ENCODE measurements at places on chromosomes 1 and 21. TPM values are rescaled to one million over a fixed set of nuclear protein-coding genes. Genes with fewer than 3 reads are reported as not detected.

Gene C1orf87
- total RNA-seq = 1.5 TPM

DNA sequence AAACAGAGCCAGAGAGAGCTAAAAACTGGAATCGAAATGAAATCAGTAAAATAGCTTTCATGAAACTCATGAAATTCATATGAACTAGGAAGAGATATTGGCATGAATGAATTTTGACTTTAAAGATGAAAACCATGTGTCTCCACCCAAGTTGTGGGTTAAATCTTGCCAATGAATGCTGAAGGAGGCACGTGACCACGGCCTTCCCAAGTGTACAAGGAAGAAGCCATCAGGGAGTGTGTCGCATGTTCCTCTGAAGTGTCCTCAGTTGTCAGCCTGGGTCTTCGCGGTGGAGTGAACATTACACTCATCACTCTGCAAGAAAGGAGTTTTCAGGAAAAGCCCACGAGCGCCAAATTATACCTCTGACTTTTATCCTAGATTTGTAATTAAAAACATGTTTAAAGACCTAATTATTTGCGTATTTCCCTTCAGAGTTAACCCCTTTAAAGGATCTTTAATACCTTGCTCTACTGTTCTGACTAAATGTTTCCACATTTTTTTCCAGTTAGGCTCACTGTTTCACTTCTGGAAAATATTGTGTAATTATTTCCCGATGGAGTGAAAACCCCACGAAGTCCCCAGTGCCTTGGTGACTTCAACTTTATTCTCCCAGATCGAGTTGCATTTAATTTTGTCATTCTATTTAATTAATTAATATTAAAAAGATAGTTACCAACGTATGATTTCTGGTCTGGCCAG lies 118.3 kb downstream of the DHRS3 start:
- no peaks in the 10 kb centered on the region for H3K27me3 ChIP-seq
- no peak overlapping the region for H3K27ac ChIP-seq
- no peak for DNase-seq
- H3K4me3 ChIP-seq = no peak overlapping the region
- peaks cover 72% of the 10 kb centered on the region for H3K4me1 ChIP-seq

- H3K4me3 ChIP-seq = no peak overlapping the region
- H3K36me3 ChIP-seq = no peaks in the 10 kb centered on the region
- H3K4me1 ChIP-seq = no peaks in the 10 kb centered on the region
- no peak for DNase-seq
Observed at GRCh38 chr1:6010554-6010953, 18.3 kb upstream of the NPHP4 start.

DNA sequence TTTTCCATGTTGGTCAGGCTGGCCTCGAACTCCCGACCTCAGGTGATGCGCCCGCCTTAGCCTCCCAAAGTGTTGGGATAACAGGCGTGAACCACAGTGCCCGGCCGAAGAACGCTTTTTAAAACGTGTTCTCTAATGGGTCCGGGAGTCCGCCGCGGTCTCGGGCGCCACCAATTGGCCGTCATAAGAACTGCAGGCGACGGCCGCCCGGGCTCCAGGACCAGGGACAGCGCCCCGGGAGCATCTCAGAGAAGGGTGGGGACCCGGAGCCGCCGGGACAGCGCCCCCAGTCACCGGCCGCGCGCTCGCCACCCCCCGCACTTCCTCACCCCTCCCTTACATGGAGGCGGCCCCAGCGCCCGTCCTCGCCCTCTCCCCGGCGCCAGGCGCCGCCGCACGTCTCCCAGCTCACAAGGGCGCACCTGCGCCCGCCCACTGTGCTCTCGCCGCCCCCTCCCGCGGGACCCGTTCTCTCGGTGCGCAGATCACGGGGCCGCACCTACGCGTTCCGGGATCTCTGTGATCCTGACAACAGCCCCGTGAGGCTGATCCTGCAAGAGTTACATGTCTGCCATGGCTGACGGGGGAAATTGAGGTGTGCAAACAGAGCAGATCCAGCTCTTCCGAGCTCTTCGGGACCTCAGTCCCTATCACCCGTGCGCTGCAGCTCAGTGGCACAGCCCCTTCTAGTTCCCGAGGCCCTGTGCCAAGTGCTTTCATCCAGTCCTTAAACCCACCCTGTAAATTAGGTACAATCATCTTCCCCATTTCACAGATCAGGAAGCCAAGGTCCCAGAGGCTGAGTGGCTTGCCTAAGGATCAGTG lies 9.8 kb downstream of the RAP1GAP start:
- peak overlapping the region; percentile 40 for H3K4me3 ChIP-seq
- no peaks in the 10 kb centered on the region for H3K27me3 ChIP-seq
- H3K27ac ChIP-seq = no peak overlapping the region

GRCh38 chr1:180862305-180862704 lies 50.4 kb upstream of the KIAA1614 start:
- H3K36me3 ChIP-seq = peaks cover 4% of the 10 kb centered on the region
- no peaks in the 10 kb centered on the region for H3K4me1 ChIP-seq
- no peak overlapping the region for H3K4me3 ChIP-seq
- no peak overlapping the region for H3K27ac ChIP-seq
- no peaks in the 10 kb centered on the region for H3K27me3 ChIP-seq

GRCh38 chr1:114671011-114671938 lies 1.4 kb upstream of the DENND2C start:
- no peak for DNase-seq
- H3K36me3 ChIP-seq = no peaks in the 10 kb centered on the region
- no peaks in the 10 kb centered on the region for H3K4me1 ChIP-seq
- no peak overlapping the region for H3K27ac ChIP-seq

DNA sequence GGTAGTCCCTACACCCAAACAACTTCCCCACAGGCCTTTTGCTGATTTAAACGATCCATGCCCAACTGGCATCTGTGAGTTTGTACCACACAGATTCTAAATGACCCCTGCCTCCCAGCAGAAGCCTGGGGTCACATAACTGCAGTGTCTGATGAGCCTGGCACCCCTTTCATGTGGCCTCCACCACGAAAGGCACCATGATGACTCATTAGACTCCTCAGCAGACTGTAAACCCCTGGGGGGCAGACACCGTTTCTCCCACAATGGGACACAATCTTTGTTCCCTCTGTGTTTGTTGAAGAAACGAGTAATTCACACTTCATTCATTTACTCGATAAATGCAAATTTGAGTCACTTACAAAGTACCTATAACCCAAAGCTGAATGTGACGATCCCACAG lies 81.6 kb downstream of the CCDC185 start:
- no peak overlapping the region for H3K4me3 ChIP-seq
- H3K27ac ChIP-seq = no peak overlapping the region
- no peak for DNase-seq
- no peaks in the 10 kb centered on the region for H3K27me3 ChIP-seq

DNA sequence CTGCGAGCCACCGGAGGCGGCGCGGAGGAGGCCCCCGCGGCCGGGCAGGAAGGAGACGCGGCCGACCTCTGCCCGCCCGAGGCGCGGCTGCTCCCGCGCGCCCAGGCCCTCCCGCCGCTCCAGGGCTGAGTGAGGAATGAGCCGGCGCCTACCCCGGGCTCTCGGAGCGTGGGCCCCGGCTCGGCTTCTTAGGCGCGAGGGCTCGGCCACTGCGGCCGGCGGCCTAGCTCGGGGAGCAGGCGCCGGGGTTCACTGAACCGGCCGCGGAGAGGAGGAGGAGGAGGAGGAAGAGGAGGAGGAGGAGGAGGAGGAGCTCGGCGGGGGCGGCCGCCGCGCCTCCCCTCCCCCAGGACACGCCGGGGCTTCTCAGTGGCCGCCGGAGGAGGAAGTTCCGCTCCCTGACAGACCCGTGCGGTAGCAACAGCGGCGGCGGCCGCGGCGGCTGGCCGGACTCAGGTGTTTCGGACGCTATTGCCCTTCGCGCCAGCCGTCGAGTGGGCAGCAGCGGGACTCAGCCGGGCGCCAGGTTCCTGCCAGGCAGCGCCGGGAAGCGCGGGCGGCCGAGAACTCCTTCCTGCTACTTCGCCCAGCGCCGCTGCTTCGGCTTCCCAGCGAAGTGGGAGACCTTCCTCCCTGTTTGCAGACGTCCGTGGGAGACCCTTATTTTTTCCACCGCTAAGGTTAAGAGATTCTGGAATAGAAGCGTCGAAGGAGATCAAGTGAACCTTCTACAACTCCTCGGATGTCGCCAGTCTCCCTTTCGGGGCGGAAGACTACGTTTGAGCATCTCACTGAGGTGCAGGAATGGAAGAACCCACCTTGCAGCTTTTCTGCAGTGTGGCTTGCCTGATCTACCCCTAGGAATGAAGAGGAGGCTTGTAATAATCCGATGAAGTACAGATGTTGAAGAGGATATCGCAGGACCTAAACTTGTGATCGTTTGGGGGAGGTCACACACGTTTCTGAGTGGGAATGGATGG lies at the start of gene MAN1A2:
MAN1A2 (plus strand) TSS at position 404 of the 980 bp plus-strand sequence. CDS start 735 bp downstream, outside the sequence.
- DNase-seq = peak; percentile 36
- H3K36me3 ChIP-seq = no peaks in the 10 kb centered on the region
- peaks cover 45% of the 10 kb centered on the region for H3K4me1 ChIP-seq
- H3K27ac ChIP-seq = peak within 1 kb of the TSS; percentile 92

- DNase-seq = no peak
- H3K27ac ChIP-seq = no peak overlapping the region
- H3K36me3 ChIP-seq = no peaks in the 10 kb centered on the region
- H3K4me3 ChIP-seq = no peak overlapping the region
- peaks cover 78% of the 10 kb centered on the region for H3K27me3 ChIP-seq
- peaks cover 48% of the 10 kb centered on the region for H3K4me1 ChIP-seq
Observed at GRCh38 chr1:50426702-50427085, 3.5 kb upstream of the DMRTA2 start.

DNA sequence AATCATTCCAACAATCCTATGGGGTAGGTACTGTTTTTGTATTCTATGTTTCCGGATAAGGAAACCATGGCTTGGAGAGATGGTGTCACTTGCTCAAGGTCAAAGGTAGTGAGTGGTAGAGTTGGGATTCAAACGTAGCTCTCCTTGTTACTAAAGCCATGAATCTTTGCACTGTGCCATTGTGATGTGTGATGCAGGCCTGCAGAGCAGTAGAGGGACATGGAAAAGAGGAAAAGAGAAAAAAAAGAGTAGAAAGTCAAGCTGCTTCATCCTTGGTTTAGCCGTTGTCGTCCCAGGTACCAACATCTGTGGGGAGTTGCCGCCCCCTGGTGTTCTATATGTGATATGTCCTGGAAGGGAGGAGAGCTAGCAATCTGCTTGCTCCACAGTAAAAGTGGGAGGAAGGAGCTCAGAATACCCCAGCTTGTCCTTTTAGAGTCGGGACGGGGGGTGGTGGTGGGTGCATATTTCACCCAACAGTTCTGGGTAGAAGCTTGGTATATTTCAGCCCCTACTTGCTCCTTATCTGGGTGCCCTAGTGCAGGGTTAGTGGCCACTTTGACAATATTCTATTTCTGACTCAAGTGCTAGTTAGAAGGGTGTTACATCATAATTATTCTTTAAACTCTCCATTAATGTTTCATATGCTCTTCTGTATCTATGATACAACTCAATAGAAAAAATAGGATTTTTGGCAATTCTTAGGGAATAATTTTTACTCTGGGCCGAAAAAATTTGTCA lies 98.4 kb downstream of the EBNA1BP2 start:
- DNase-seq = peak; percentile 24
- no peak overlapping the region for H3K4me3 ChIP-seq
- H3K36me3 ChIP-seq = no peaks in the 10 kb centered on the region
- no peaks in the 10 kb centered on the region for H3K27me3 ChIP-seq
- H3K4me1 ChIP-seq = no peaks in the 10 kb centered on the region

- no peaks in the 10 kb centered on the region for H3K27me3 ChIP-seq
- no peaks in the 10 kb centered on the region for H3K4me1 ChIP-seq
- no peak for DNase-seq
- H3K4me3 ChIP-seq = no peak overlapping the region
Observed at GRCh38 chr1:96886474-96886873, 164.9 kb downstream of the PTBP2 start.

GRCh38 chr1:208551633-208552320 lies 307.6 kb upstream of the PLXNA2 start:
- no peaks in the 10 kb centered on the region for H3K4me1 ChIP-seq
- no peaks in the 10 kb centered on the region for H3K36me3 ChIP-seq
- H3K27me3 ChIP-seq = no peaks in the 10 kb centered on the region
- H3K27ac ChIP-seq = no peak overlapping the region
- H3K4me3 ChIP-seq = no peak overlapping the region

DNA sequence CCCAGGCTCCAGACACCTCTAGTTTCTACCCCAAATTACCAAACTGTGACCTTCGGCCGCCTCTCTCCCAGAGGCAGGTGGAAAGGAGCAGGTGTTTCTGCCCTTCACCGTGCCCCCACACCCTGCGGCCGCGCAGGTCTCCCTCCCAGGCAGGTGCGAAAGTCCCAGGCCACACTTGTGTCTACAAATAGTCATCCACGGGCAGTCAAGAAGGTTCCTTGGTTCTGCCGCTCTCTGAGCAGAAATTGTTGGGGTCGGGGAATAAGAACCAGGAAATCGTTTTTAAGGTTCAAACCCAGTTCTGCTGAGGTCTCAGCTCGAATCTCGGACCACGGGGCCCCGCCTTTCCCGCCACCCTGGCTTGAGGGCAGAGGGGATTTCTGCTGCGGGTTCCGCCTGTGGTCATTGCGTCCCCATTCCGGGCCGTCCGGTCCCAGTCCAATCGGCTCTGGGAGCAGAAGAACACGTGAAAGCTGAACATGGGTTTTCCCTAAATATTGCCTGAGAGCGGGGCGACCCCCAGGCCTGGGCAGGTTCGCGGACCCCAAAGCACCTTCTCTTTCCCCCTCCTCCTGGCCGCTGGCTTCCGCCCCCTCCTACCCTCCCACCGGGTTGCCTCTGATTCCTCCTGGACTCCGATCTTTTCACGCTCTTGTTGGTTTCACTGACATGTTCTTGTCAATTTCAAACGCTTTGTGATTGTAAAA lies 1.2 kb upstream of the ATF3 start:
- H3K36me3 ChIP-seq = no peaks in the 10 kb centered on the region
- DNase-seq = no peak
- H3K4me3 ChIP-seq = peak overlapping the region; percentile 91
- peaks cover 9% of the 10 kb centered on the region for H3K4me1 ChIP-seq

DNA sequence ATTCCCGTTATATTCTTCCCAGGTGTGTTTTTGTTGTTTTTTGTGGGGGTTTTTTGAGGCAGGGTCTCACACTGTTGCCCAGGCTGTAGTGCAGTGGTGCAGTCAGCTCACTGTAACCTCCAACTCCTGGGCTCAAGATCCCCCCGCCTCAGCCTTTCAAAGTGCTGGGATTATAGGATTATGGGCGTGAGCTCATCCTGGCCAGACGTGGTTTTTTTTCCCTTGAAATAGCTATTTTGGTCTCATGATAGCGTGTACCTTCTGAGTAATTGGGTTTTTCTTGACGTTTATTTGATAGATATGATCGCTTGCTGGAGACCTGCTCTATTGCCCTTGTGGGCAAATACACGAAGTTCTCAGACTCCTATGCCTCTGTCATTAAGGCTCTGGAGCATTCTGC lies 17.6 kb downstream of the CTPS1 start:
- H3K4me3 ChIP-seq = no peak overlapping the region
- H3K4me1 ChIP-seq = no peaks in the 10 kb centered on the region
- peaks cover 50% of the 10 kb centered on the region for H3K36me3 ChIP-seq
- H3K27ac ChIP-seq = no peak overlapping the region

GRCh38 chr21:45502006-45502345 lies 40.3 kb downstream of the SLC19A1 start:
- H3K4me1 ChIP-seq = no peaks in the 10 kb centered on the region
- H3K27ac ChIP-seq = no peak overlapping the region
- no peak overlapping the region for H3K4me3 ChIP-seq
- DNase-seq = no peak
